Activated T-helper 2 cell treated with anti-CD3 and anti-CD28 coated beads, Interferon-gamma antibody, Interleukin-2, Interleukin-4, amounts not matched to agents 10 μg/mL and 5 μg/mL and 100 μg/mL, durations not matched to agents 14 hours and 24 hours and 36 hours (primary cell): ENCODE measurements at places on chromosomes 1 and 21. TPM values are rescaled to one million over a fixed set of nuclear protein-coding genes. Genes with fewer than 3 reads are reported as not detected.

DNA sequence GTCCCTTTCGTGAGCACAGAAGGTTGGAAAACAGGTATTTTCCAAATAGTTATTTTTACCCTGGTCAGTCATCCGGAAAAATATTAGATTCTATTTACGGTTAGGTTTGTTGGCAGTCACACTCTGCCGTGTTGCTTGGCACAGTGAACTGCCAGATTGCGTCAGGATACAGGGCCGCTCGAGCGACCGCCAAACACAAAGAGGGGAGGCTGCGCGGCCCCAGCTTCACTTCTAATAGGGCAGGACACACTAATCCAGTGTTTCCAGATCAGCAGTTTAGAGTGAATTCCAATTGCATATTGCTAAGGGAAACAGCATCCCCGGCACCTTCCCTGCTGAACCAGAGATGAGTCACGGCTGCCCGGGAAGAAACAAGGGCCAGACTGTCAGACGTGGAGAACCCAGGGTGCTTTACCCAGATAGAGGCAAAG is 22.9 kb downstream of the UMODL1 start:
- H3K27me3 ChIP-seq = peaks cover 17% of the 10 kb centered on the region
- H3K36me3 ChIP-seq = no peaks in the 10 kb centered on the region

- no peaks in the 10 kb centered on the region for H3K36me3 ChIP-seq
- no peak overlapping the region for H3K27ac ChIP-seq
- peak; percentile 5 for DNase-seq
- H3K4me1 ChIP-seq = peaks cover 6% of the 10 kb centered on the region
- H3K4me3 ChIP-seq = no peak overlapping the region
- peaks cover 18% of the 10 kb centered on the region for H3K27me3 ChIP-seq
Observed at GRCh38 chr1:116166655-116167054, 55.5 kb downstream of the MAB21L3 start.

DNA sequence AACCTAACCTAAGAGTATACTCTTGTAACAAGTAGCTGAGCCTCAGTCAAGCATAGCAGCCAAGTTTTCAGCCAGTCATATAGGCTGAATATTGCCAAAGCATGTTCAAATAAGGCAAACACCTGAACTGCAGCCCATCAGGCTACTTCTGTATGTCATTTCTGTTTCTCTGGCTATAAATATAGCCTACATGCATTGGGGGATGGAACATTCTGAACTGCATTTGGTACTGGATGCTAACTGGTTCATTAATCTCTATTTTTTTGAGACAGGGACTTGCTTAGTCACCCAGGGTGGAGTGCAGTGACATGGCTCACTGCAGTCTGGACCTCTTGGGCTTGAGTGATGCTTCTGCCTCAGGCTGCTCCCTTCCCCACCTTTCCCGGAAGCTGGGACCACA is 37.3 kb downstream of the MAST2 start:
- peaks cover 14% of the 10 kb centered on the region for H3K4me1 ChIP-seq
- no peak overlapping the region for H3K27ac ChIP-seq
- H3K4me3 ChIP-seq = no peak overlapping the region
- H3K36me3 ChIP-seq = peaks cover 4% of the 10 kb centered on the region
- no peak for DNase-seq
- H3K27me3 ChIP-seq = no peaks in the 10 kb centered on the region

DNA sequence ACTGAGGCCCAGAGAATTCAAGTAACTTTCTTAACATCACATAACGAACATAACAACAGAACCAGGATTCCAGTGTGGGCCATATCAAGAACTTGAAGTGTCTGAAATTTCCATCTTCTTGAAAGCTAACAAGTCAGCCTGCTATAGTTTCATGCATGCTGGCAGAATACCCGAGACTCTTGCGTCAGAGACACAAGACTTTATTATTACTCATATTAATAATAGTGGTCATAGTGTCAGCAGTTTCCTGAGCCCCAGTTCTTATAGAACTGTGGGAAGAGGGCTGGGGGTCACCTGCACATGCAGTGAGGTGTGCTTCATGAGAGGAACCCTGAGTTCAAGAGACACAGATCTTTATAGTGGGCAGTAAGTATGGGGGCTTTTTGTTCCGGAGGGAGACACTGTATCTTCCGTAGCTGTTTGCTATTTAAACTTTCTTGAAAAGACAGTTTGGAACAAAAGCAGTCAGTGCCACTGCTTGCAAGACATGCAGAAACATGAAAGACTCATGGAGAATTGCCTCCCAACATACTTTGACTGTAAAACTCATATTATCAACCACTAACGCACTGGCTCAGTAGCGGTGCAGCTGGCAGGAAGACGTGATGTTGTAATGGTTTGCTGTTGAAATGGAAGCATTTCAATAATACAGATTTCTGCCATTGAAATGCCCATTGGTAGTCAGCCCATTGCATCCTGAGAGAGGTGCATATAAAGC is 339.2 kb downstream of the ADGRL2 start:
- no peak overlapping the region for H3K4me3 ChIP-seq
- no peak overlapping the region for H3K27ac ChIP-seq
- no peak for DNase-seq
- H3K4me1 ChIP-seq = no peaks in the 10 kb centered on the region
- no peaks in the 10 kb centered on the region for H3K36me3 ChIP-seq

Gene SYF2
- total RNA-seq = 40.1 and 42.3 TPM in 2 replicates
